ENCODE measurements at places on chromosomes 7 and 10.

DNA sequence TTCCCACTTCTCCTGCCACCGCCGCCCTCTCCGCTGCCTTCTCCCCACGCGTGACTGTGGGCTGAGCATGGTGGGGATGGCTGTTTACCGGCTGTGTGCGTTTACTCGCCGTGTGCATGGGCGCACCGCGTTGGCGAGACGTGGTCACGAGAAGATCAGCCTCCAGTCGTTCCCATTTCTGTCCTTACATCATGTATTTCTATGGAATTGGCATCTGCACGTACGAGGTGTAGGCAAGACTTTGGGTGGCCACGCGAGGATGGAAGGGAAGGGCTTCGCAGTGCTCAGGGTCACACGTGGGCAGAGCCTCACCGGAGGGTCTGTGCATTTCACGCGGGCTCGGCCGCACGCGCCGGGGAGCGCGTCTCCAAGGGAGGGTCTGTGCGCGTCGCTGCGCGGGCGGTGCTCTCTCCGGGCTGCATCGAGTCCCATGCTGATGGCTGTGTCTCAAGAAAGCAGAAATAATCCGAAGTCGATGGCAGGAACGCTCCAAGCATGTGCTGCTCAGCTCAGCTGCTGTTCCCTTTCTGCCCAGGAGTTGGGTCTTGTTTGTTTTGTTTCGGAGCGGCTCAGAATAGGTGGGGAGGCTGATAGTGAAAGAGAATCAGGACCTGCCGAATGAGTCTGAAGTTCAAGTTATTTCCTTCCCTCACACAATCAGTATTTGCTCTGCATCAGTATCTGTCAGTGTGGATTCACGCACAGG, 973 bp downstream of the CAMK1D start:
- DNase-seq, result no peak

DNA sequence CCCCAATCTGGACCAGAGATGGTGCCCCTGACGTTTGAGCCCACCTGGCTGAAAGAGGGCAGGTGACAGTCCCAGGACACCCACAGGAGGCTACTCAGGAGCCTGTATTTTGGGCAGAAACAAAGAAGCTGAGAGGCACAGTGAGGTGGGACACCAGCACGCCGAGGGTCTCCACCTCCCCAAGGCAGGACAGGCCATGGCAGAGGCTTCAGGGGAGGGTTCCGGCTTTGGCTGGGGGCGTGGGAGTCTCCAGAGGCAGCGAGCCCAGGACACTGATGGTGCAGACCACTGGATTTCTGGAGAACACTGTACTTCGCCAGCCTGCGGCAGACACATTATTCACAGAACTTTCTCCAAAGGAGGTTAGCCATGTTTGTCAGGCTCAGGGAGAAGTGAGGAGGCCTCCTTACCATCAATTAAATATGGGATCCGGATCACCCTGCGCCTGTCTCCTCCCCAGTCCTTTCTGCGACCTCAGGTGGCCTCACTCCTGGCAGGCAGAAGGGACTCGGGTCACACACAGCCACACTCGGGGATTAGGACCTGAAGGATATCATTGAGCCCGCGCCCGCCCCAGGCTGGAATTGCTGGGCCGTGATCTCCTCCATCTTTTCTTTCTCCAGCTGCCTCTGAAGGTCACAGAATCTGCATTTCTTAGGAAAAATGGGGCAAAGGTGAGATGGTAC, 98.3 kb downstream of the MKI67 start:
- DNase-seq, result no peak

DNA sequence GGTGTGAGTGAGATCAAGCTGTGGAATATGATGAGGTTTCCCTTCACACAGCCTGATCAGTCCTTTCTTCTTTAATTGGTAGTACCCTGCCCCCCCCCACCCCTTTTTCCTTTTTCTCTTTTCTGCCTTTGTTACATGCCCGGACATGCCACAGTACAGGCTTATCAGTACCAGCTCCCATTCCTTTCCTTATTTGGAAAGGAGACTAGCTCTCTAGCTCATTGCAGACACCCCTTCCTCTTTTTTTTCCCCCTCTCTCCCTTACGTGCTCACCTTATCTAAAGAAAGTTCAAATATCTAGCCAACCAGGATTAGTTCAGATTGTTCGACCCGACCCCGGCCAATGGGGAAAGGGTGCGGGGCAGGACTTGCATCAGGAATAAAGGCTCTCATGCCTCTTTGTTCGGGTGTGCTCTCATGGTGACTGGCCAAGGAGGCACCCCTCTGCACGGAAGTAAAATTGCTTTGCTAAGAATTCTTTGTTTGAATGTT, 230.4 kb downstream of the ACTR3B start:
- DNase-seq, result no peak

DNA sequence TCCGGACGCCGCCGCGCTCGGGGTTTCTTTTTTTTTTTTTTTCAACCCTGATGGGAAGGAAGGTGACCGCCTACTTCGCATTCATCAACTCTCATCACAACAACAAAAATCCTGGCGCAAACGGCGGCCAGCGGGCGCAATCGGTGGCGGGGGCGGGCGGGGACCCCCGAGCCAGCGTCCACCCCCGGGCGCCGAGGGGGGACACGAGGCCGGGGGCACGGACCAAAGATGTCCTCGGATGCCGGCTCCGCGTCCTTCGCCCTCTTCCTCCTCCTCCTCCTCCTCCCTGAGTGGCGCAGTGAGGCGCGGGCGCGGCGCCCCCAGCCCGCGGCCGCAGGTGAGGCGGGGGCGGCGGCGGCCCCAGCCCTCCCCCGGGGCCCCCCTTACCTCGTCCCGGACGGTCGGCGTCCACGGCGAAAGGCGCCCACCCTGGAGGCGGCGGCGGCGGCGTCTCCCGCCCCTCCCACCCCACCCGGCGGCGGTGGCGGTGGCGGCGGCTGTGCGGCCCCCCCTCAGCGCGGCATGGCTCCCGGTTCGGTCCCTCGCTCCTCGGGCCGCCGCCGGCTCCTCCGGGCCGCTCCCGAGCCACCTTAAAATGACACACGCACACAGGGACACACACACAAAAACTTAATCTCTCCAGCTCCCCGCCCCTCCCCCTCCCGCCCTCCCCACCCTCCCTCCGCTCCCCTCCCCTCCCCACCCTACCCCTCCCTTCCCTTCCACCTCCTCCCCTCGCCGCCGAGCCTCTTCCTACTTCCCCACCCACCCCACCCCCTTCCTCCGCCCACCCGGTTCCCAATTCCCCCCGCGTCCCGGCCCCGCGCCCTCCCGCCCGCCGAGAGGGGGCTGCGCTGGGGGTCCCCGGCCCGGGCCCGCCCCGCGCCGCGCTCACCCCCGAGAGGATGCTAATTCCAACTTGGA, at the start of gene CTBP2:
TSS of gene CTBP2 (minus strand) at position 632 of the 924 bp plus-strand sequence.
- DNase-seq, result no peak

GRCh38 chr10:130454543-130455000, 318.4 kb downstream of the GLRX3 start:
- no peak for DNase-seq

- no peak for DNase-seq
Measured at GRCh38 chr7:107856806-107857540, 34.0 kb upstream of the DLD start.

DNA sequence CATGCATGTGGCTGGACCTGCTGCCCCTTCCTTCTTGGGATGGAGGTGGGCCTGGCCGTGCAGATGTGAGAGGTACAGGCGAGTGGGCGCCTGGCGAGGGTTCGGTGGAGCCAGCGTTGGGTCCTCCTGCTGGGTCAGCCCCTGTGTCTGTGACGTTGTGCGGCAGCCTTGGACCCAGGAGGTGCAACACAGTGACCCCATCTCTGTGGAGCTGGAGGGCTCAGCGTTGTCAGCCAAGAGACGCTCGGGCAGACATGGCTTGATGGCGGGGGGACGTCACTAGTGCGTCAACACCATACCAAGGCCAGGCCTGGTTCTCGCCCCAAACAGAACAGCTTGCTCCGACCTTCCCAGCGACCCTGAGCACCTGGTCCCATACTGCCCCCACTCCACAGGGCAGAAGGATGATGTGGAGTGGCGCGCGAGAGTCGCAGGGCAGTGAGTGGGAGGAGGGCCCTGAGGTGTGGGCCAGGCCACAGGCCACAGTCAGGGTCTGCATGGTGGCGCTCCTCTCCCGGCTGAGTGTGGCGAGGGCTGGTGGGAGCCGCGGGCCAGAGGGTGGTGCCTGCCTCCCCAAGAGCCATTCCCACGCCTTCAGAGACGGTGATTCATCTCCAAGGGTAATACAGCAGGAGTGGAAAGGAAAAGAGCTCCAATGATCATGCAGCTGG, 184.4 kb downstream of the DNAJB6 start:
- no peak for DNase-seq

- DNase-seq, result no peak
Measured at GRCh38 chr10:117778241-117778640, 235.7 kb downstream of the EMX2 start.

GRCh38 chr7:75739796-75740672, 1.3 kb upstream of the HIP1 start:
- DNase-seq, result no peak

DNA sequence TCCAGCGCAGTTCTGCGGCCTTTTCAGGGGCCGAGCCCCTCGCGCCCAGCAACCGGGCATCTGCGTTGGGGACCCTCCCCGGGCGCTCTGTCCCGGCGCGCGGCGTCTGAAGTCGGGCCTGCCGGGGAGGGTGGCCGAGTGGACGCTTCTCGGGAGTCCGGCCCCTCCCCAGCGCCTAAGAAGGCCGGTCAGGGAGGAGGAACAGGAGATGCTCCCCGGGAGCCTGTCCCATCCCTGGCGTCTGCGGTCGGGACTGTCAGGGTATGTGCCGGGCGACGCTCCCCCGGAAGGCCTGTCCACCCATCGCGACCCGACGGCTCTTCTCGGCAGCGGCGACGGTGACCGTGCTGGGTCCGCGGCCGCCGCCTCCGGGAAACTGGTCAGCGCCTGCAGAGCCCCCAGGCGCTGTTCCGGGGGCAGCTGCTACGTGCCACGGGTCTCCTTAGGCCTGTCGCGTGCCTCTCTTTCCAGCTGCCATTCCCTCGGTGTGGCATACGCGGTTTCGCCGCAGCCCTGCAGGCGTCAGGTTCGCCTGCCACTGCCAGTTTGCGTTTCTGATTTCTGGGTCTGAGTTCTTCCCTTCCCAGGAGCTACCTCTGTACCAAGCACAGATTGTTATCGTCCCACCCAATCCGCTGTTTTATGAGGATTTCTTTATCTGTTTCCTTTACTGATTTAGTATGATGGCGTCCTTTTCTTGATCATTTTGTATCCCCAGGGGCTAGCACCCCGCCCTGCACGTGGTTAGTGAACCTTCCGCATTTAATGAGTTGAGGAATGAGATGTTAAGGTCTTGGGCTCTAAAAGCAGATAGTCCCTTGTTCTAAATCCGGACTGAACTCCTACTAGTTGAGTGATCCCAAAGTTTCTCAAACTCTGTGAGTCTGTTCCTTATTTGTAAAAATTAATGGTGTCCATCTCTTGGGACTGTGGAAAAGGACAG, 782 bp downstream of the IFIT5 start:
- DNase-seq, result no peak

GRCh38 chr10:63396133-63396761, 69.5 kb downstream of the JMJD1C start:
- DNase-seq, result no peak

- no peak for DNase-seq
Measured at GRCh38 chr7:108839076-108839475, 269.4 kb downstream of the DNAJB9 start.

DNA sequence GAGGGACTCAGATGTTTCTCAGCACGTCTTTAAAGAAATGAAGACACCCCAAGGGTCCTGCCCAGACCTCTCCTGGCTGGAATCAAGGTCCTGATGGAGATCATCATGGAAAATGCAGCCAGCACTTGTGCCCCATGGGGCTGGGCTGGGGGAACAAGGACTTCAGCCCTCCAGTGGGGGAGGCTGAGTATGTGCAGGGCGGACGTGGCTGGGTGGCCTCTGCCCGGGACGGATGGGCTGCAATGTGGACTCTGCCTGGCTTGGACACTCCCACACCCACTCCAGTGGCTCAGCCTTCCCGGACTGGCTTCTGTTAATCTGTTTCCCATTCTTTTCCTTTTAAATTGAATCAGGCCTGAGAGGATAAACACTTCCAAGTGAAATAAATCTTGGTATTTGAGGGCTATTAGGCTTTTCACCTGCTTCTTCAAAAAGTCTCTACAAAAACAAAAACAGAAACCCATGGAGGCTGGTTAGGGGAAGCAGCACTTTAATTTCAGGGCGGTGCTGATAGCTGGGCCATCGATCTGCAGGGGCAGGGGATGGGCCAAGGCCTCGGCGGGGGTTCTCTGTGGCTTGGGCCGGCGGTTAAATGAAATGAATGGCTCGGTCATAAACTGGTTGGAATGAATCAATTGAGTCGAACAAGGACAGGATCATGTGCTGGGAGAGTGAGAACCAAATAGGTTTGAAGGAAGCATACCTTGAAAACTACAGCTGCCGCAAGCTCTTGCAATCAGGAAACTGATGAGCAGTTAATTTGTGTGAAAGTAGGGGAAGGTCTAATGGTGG, 51.4 kb downstream of the ADARB2 start:
- no peak for DNase-seq

DNA sequence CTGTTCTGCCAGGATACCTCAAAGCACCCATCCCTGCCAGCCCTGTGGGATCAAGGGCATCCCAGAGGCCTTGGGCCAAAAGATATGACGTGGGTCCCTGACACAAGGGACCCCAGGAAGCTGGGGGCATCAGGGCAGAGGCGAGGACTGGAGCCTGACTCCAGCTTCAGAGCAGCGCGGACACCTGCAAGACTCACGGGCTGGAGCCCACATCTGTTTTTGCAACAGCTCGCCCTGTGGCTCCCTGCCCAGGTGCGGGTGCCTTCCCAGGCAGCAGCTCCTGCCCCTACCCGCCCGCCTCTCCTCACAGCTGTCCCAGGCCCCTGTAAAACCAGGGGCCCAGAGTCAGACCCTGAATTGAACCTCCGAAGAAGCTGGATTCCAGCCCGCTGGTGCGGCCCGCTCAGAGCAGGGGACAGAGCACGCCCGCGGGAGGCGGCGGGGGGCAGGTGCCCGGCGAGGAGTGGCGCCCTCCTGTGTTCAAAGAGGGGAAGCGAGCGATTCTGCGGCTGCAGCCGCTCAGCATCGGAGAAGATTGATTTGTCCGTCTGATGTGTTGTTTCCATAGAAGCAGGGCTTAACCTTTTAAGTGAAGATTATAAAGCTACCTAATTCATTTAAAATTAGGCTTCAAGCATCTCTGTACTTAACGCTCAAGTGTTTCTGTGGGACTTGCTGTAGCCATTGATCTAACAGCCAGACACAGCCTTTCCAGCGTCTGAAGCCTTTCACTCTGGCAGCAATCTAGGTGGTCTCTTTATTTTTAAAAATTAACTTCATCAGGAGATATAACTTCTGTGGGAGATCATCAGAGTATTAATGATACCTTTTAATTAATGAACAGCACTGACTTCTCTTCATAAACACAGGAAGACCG, 88.4 kb downstream of the BEND7 start:
- no peak for DNase-seq

- no peak for DNase-seq
Measured at GRCh38 chr10:17038627-17039026, 91.0 kb downstream of the CUBN start.
